Suprapubic skin (tissue), 4 donors: ENCODE measurements at places on chromosomes 7 and 10. TPM values are rescaled to one million over a fixed set of nuclear protein-coding genes. Genes with fewer than 3 reads are reported as not detected.

- peaks cover 28% of the 10 kb centered on the region for H3K4me1 ChIP-seq
- peaks cover 41% of the 10 kb centered on the region for H3K27me3 ChIP-seq
- H3K36me3 ChIP-seq = no peaks in the 10 kb centered on the region
- peak overlapping the region; percentile 52 for H3K4me3 ChIP-seq
Observed at GRCh38 chr10:52312942-52313255, 1.2 kb upstream of the DKK1 start.

DNA sequence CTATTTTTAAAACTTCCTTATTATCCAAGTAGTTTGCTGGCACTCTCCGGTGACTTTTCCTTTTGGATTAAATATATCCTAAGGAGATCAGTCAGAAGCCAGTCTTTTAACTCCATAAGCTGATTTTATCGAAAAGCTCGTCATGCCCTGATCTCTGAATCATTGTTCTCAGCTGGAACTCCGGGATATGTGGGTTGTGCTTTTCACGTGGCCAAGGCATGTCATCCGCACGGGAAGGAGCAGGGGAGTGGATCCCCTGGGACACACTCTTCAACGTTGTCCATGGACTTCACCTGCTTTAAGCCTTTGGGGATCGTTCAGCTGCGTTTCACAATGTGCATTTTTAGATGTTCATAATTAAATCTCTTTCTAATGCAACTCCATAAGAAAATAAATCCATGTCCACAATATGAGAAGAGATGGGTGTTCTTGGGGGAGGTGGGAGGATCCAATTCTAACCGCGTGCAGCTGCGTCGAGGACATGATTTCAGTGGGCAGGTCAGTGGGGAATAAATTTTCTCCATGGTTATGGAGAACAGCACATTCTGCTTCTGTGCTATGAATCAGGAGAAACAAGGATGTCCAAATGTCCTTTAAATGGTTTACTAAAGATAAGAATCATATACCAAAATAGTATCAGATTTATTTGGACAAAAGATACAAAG, 229.5 kb upstream of the ADARB2 start:
- H3K36me3 ChIP-seq = no peaks in the 10 kb centered on the region
- DNase-seq = no peak
- no peak overlapping the region for H3K4me3 ChIP-seq
- H3K4me1 ChIP-seq = no peaks in the 10 kb centered on the region

DNA sequence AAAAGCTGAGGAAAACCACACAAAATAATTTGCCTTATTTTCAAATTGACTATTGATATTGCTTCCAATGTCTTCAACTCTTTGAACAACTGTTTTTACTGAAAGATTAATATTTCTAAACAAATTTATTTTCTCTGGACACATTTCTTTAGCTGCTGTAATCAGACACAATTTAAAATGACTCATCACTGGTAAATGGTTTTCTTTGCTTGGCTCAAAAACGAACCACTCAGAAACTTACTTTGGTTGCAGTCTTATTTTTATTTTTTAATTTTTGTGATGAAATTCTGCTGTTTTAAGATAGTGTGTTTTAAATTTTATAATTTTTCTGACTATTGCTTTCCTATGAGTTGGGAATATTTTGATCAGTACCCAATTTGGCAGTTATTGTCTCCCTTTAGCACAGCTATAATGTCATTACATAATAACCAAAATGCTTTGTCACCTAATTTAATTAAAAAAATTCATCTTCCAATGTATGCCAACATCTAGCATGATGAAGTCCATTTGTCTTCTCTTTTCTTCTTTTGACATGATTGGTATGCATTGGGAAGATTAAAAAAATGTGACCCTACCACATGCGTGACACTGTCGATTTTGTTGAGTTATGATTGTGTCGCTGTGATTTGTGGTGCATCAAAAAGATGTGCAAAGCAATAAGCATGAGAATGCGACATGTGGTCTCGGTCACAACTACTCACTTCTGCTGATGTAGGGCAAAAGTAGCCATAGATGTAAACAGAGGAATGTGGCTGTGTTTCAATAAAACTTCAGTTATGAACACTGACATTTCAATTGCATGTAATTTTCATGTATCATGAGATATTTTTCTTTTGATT, 222.3 kb downstream of the SUGCT start:
- H3K27ac ChIP-seq = no peak overlapping the region
- H3K4me3 ChIP-seq = no peak overlapping the region
- H3K27me3 ChIP-seq = no peaks in the 10 kb centered on the region
- peaks cover 4% of the 10 kb centered on the region for H3K4me1 ChIP-seq

GRCh38 chr7:24660546-24660945, 87.3 kb downstream of the PALS2 start:
- no peak overlapping the region for H3K4me3 ChIP-seq
- H3K27ac ChIP-seq = no peak overlapping the region
- no peaks in the 10 kb centered on the region for H3K27me3 ChIP-seq
- H3K4me1 ChIP-seq = no peaks in the 10 kb centered on the region

GRCh38 chr7:142964502-142965246, 2.5 kb upstream of the KEL start:
- no peak overlapping the region for H3K27ac ChIP-seq
- no peaks in the 10 kb centered on the region for H3K4me1 ChIP-seq
- H3K4me3 ChIP-seq = no peak overlapping the region
- no peak for DNase-seq
- H3K36me3 ChIP-seq = no peaks in the 10 kb centered on the region
- peaks cover 2% of the 10 kb centered on the region for H3K27me3 ChIP-seq

DNA sequence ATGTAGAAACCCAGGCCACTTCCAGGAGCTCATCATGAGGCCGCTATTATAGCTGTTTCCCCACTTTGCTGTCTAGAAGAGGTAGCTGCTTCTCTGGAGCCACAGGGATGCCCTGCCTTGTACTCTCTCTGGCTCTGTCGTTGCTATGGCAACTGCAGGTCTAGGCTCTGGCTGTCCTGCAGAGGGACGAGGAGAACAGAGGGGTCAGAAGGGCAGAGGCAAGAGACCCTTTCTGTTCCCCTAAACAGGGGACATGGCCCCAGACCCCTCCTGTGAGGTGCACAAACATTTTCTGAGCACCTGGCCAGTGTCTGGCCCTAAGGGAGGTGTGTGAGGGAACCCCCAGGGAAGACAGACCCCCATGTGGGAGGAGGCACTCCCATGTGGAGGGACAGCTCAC, 31.4 kb downstream of the ITPRIP start:
- peaks cover 8% of the 10 kb centered on the region for H3K36me3 ChIP-seq
- H3K4me3 ChIP-seq = no peak overlapping the region
- peaks cover 38% of the 10 kb centered on the region for H3K4me1 ChIP-seq
- H3K27ac ChIP-seq = no peak overlapping the region
- DNase-seq = no peak
- no peaks in the 10 kb centered on the region for H3K27me3 ChIP-seq

- H3K27ac ChIP-seq = no peak overlapping the region
- H3K4me3 ChIP-seq = no peak overlapping the region
- no peaks in the 10 kb centered on the region for H3K27me3 ChIP-seq
- no peak for DNase-seq
- no peaks in the 10 kb centered on the region for H3K4me1 ChIP-seq
- H3K36me3 ChIP-seq = no peaks in the 10 kb centered on the region
Observed at GRCh38 chr7:106604303-106604924, 56.5 kb downstream of the CCDC71L start.

DNA sequence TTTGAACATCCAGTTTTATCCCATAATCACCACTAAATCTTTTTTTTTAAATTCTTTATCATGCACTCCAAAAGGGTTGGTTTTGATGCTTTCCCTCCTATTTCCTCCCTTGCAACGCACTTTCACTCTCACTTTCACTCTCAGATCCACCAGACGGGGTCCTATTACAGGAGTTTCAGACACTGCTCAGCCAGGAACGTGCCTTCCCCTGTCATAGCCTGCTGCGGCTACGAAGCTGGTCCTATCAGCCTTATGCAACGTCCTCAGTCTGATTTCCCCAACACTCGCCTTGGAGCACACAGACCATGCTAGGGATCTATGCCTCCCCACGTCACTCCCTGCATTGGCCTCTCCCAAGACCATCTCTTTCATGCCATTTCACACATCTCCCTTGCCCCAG, 23.4 kb downstream of the ZPBP start:
- no peak for DNase-seq
- H3K27ac ChIP-seq = peak overlapping the region; percentile 14
- peaks cover 15% of the 10 kb centered on the region for H3K4me1 ChIP-seq
- H3K36me3 ChIP-seq = no peaks in the 10 kb centered on the region

- H3K4me3 ChIP-seq = no peak overlapping the region
- peaks cover 11% of the 10 kb centered on the region for H3K27me3 ChIP-seq
- no peak for DNase-seq
- no peak overlapping the region for H3K27ac ChIP-seq
- peaks cover 3% of the 10 kb centered on the region for H3K4me1 ChIP-seq
Observed at GRCh38 chr10:58304099-58304633, 30.6 kb upstream of the UBE2D1 start.

DNA sequence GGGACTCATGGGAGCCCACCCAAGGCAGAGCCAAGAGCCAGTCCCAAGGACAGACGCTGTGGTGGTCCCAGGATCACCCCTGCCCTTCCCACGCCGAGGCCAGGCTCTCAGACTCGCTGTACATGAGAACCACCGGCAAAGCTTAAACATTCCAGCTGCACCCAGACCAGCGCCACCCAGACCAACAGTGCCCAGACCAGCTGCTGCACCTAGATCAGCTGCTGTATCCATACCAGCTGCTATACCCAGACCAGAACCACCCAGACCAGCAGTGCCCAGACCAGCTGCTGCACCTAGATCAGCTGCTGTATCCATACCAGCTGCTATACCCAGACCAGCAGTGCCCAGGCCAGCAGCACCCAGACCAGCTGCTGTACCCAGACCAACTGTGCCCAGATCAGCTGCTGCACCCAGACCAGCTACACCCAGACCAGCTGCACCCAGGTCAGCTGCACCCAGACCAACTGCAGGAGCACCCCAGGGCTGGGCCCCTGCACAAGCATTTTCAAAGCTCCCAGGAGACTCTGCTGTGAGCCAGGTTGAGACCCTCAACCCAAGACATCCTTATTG, 47.9 kb upstream of the CNPY1 start:
- no peaks in the 10 kb centered on the region for H3K36me3 ChIP-seq
- no peak overlapping the region for H3K4me3 ChIP-seq
- peak; percentile 47 for DNase-seq
- H3K4me1 ChIP-seq = no peaks in the 10 kb centered on the region
- H3K27ac ChIP-seq = no peak overlapping the region

DNA sequence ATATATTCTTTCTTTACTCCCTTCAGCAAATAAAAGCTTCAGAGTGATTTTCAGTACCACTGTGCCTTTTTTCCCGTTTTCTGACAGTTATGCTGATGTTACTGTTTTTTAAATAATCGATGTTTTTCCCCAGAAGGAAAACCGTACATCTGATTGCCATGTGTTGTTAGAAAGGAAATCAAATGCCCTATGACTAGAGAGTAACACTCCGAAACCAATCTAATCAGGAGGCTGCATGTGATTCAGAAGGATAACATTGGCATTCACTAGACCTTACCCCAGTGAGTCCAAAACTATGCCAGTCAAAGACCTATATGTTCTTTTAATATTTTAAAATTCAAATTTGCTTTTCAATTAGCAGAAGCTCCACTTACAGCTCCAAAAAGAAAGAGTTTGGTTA, 116.3 kb downstream of the TMEM26 start:
- no peak overlapping the region for H3K4me3 ChIP-seq
- no peaks in the 10 kb centered on the region for H3K36me3 ChIP-seq
- no peaks in the 10 kb centered on the region for H3K4me1 ChIP-seq
- no peaks in the 10 kb centered on the region for H3K27me3 ChIP-seq

DNA sequence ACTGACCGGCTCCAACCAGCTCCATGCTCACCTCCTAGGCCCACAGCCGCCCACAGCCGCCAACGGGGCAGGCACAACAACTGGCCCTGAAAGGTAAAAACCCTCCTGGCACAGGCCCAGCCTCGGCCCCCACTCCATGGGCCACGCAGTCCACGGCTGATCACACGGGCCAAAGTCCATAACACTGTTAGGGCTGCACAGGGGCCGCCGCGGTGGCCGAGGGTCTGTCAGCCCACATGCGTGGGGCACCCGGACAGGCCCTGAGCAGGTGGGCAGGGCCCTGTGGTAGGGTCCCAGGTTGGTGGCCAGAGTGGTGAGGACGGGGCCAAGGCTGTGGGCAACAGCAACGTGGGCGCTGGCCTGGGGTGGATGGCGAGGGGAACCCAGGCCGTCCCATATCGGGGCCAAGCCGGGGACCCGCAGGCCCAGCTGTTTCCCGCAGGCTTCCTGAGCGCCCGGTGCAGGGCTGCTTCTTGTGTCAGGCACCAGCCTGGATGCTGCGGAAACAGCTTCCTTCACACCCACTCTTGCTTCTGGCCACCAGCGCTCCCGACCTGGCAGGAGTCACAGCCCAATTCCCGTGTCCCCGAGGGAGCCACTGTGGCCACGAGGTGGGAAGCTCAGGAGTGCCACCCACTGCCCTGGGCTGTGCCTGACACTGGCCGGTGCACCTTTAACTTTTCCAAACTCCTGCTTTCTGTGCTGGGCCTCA, 29.2 kb downstream of the CYP2W1 start:
- H3K27ac ChIP-seq = no peak overlapping the region
- no peaks in the 10 kb centered on the region for H3K27me3 ChIP-seq
- H3K4me3 ChIP-seq = no peak overlapping the region

DNA sequence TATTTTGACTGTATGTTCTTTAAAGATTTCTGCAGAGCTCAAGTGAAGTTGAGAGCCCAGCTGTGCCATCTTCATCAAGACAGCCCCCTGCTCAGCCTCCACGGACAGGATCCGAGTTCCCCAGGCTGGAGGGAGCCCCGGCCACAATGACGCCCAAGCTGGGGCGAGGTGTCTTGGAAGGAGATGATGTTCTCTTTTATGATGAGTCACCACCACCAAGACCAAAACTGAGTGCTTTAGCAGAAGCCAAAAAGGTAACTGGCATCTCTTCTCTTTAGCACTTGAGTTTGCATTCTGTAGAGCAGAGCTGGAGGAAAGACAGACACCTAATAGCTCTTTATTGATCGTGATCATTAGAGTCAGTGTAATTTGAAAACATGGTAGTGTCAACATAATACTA, 33.7 kb downstream of the MCM10 start:
- no peaks in the 10 kb centered on the region for H3K36me3 ChIP-seq
- no peak overlapping the region for H3K4me3 ChIP-seq
- no peak for DNase-seq
- no peaks in the 10 kb centered on the region for H3K4me1 ChIP-seq

DNA sequence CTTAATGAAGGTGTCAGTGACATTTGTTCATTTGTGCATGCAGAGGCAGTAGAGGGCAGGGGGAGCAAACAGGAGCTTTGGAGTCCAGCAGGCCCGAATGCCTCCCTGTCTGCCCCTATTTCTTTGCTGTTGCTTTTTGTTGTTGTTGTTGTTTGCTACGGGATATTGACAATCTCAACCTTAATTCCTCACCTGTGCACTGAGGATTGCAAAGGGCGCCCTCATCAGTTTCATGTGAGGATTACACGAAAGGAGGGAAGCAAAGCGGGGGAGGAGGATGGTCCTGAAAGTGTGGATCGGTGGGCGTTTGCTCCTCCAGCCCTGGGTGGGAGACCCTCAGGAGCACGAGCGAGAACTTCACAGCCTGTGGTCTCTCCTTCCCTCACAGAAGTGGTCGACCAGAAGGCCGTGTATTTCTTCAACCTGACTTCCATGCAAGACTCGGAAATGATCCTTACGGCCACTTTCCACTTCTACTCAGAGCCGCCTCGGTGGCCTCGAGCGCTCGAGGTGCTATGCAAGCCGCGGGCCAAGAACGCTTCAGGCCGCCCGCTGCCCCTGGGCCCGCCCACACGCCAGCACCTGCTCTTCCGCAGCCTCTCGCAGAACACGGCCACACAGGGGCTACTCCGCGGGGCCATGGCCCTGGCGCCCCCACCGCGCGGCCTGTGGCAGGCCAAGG, 9.6 kb downstream of the GDF10 start:
- H3K4me3 ChIP-seq = no peak overlapping the region
- no peak for DNase-seq
- peaks cover 5% of the 10 kb centered on the region for H3K27me3 ChIP-seq
- peaks cover 10% of the 10 kb centered on the region for H3K4me1 ChIP-seq
- no peak overlapping the region for H3K27ac ChIP-seq
- H3K36me3 ChIP-seq = no peaks in the 10 kb centered on the region

ZNF746 gene
- 24.5 TPM for total RNA-seq

GALNT17 gene
- total RNA-seq = 2.0 TPM

PKD2L1 gene
- not detected for total RNA-seq

MRLN gene
- total RNA-seq = not detected

WDFY4 gene
- 0.59 TPM for total RNA-seq

FAM204A gene
- 31.1 TPM for total RNA-seq
